ENCODE measurements at places on chromosomes 13 and 19.

DNA sequence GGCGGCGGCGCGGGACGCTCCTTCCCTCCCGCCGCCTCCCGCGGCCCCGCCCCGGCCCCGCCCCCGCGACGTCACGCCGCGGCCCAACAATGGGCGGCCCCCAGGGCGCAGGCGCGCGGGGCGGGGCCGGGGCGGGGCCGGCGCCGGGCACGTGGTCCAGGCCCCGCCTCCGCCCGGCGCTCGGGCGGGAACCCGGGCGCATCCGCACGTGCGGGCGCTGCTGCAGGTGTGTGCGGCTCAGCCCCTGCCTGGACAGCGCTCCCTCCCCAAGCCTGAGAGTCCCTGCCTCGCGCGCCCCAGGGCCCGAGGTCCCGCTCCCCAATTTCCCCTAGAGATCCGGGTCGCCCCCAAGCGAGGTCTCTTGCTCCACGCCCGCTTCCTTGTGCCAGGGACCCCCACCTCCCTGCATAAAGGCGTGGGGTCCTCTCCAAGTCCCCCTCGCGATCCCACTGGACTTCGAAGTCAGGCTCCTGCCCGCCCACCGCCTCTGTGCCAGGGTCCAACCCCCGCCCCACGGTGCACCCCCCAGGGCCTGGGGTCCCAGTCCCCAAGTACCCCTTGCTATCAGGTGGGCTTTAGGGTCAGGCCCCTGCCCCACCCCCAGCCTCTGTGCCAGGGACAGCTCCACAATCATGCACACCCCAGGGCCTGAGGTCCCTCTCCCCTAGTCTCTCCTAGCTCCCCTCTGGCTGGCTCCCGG lies at the start of gene MEX3D:
Gene MEX3D (minus strand): TSS at position 6 of the 700 bp plus-strand sequence. CDS start 267 bp downstream, outside the sequence.
- no peak for DNase-seq

DNA sequence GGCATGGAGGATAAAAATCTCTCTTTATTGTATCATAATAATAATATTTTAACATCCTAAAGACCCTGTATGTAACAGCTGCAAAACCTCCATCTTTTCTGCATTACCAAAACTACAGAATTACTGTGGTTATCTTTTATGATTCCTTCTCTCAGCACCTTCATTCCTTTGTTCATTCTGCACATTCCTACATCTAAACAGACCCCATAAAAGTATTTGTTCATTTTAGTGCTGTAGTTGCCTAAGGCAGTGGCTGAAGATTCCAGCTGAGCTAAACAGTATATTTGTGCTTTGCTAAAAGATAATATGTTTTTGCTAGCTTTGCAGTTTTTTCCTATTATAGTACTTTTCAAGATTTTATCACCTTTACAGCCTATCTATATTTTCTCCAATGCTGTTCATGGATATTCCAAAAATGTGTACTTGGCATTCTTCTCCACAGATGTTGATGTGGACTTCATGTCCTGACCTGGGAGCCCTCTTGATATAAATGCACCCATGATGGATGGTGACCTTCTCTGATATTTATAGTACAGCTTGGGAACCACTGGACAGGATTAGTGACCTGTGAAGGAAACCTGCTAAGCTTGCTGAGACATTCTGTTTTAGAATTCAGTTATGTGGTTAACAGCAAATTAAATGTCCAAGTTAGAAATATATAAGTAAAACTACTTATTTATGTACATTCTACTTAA lies 2832.9 kb upstream of the PCDH20 start:
- no peak for DNase-seq

DNA sequence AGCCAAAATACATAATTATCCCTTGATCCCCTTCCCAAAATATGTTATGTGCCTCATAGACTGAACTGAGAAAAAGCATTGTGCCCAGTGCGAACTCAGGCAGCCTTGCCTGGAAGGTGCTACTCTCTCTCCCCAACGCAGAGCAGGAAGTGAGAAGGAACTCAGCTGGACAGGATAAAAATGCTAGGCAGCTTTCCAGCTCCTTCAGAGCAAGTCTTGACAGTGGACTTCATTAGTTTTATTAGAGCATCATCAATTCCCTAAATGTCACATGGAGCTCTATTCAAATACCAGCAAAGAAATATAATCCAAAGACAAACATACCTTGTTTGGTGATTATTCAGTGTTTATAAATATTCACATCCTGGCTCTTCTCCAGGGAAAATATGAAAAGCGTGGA lies 202.4 kb downstream of the RFC3 start:
- DNase-seq: no peak

GRCh38 chr19:49515767-49516166 lies 3.3 kb downstream of the FCGRT start:
- no peak for DNase-seq

DNA sequence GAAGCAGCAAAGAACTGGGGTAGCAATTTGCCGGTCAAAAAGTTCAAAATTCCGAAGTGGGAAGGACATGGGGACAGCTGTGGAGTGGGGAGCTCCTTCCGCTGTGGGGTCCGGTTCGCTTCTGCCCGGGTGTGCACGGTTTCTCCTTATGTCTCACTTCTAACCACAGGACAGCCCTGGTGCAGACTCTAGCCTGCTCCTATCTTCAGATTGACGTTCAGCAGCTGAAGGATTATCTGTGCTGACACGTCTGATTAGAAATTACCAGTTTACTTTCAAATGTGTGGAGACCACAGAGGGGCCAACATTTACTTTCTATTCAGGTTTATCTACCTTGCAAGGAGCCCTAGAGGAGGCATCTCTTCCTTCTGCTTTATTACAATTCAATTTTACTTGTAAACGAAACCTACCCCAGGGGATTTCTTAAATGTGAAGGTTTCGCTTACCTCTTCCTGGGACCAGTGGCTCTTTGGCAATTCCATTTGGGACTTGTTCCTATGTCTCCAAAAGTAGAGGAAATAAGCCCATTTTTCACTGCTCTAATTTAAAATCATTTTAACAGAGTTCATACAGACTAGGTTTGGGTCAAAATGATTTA lies 27.3 kb downstream of the LHFPL6 start:
- no peak for DNase-seq

- DNase-seq: no peak
Observed at GRCh38 chr19:48290401-48290770, 20.5 kb downstream of the ZNF114 start.

DNA sequence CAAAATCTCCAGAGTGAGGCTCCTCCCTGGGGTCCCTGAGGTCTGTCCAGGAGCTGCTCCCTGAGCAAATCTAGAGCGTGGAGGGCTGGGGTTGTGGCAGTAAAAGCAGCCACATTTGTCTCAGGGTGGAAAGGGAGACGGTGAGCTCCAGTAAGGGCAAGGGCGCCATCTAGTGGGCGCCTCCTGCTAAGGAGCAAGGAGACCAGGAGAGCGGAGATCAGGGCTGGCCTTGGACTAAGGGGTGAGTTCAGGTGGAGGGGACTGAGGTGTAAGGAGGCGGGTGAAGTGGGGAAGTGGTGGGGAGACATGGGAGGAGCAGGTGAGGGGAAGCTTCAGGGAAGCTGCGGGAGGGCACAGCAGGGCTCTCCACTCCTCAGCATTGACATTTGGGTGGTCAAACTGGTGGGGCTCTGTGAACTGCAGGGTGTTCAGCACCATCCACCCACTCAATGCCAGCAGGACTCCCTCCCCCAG lies 5.3 kb upstream of the CEACAM21 start:
- DNase-seq: no peak

DNA sequence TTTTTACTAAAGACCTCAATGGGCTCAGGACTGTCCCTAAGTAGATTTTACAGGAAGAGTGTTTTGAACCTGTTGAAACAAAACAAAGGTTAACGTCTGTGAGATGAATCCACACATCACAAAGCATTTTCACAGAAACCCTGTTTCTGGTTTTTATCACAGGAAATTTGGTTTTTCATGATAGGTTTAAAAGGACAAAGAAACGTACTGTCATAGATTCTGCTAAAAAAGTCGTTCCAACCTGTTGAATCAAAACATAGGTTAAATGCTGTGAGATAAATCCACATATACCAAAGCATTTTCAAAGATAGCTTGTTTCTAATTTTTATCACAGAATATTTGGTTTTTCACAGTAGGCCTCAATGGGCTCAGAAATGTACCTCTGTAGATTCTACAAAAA lies 1531.0 kb downstream of the UQCRFS1 start:
- no peak for DNase-seq

DNA sequence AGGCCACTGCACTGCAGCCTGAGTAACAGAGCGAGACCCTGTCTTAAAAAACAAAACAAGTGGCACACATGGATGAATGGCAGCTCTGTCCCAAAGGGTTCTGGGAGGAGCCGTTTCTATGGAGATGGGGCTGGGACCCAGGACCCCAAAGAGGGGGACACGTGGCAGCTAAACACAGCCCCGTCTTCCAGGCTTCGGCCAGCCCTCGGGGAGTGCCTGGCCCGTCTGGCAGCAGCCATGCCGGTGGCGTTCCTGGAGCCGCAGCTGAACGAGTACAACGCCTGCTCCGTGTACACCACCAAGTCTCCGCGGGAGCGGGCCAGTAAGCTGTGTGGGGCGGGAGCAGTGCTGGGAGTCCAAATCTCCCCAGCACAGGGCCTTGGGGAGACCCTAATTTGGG lies 82.4 kb downstream of the RYR1 start:
- DNase-seq: no peak

GRCh38 chr19:31511696-31512095 lies 162.5 kb upstream of the TSHZ3 start:
- no peak for DNase-seq

DNA sequence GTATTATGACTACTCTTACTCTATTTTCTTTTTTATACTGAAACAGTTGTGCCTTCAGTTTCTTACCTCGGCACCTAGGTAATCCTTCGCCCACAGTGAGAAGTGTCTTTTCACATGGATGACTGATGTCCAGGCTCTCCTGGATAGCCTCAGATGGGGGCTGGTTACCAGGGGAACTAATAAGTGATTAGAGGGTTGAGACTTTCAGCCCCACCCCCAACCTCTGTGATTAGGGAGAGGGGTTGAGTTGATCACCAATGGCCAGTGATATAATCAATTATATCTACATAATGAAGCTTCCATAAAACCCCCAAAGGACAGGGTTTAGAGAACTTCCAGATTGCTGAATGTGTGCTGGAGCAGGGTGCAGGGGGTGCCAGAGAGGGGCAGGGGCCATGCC lies 43.0 kb upstream of the GPR183 start:
- DNase-seq: no peak

DNA sequence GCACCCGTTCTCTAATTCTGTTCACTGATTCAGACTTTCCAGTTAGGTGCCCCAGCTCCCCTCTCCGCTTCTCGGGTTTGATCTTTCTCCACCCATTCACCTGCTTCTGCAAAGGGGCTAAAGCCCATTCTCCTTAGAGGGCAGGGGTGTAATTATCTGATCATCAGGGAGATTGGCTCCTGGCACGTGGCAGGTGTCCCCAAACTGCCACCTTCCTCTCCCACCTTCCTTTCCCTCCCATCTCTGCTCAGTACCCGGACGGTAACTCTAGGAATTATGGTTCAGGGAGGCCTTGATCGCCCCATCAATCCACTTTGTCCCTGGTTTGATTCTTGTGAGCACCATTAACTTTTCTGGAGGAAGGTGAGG lies 212 bp downstream of the FFAR1 start:
- DNase-seq: no peak

DNA sequence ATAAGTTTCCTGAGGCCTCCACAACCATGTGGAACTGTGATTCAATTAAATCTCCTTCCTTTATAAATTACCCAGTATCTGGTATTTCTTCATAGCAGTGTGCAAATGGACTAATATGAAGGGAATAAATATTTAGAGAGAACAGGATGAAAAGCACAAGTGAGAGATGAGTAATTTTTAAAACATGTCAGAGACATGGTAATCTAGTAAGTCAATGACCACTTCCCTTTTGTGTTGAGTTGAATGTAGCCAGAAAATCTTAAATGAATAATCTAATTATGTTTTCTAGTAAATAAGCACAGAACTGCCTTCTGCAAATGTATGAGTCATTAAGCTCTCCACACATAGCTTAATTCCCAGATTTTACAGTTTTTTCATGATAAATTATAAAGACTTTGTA lies 524.1 kb upstream of the SLITRK5 start:
- no peak for DNase-seq

- no peak for DNase-seq
Observed at GRCh38 chr13:81757348-81757970, 1416.5 kb upstream of the SPRY2 start.

DNA sequence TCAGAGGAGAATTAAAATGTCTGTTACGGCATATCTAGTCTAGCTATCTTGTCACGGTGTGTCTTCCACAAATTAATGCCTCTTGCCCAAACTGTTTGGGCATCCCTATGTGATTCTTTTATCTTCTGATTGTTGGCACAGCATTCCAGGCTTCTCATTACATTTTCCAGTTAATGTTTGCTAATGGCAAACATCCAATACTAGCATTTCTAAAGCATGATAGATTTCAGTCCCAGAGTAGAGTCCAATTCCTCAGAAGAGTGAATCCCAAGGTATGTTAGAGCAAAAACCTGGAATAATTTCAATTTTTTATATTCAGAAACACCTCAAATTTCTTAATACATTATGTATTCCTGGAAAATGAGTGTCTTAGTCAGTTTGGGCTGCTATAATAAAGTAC lies 684.5 kb upstream of the SLITRK1 start:
- no peak for DNase-seq

- no peak for DNase-seq
Observed at GRCh38 chr19:40928850-40929249, 46.8 kb upstream of the CYP2A7 start.

DNA sequence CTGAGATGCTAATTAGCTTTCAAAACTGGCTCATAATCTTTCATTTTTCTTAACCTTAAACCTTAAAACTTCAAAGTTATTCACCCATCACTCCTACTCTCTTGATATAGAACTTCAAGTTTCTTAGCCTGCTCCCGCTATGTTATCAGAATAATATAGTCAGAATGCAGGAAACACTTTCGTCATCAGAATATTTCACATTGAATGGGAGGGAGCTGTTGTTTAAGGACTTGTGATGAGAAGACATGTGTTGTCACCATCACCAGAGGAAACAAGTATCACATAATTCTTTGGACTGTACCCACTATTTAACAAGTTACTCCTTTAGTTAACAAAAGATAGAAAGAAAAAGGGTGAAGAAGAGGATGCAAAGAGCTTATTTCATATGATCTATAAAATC lies 65.0 kb upstream of the FNDC3A start:
- no peak for DNase-seq

- DNase-seq: no peak
Observed at GRCh38 chr13:24631922-24632321, 48.3 kb upstream of the ATP12A start.

GRCh38 chr13:47277774-47278173 lies 380.9 kb upstream of the HTR2A start:
- no peak for DNase-seq

GRCh38 chr19:5828661-5829566 lies 10.6 kb downstream of the FUT6 start:
- no peak for DNase-seq

DNA sequence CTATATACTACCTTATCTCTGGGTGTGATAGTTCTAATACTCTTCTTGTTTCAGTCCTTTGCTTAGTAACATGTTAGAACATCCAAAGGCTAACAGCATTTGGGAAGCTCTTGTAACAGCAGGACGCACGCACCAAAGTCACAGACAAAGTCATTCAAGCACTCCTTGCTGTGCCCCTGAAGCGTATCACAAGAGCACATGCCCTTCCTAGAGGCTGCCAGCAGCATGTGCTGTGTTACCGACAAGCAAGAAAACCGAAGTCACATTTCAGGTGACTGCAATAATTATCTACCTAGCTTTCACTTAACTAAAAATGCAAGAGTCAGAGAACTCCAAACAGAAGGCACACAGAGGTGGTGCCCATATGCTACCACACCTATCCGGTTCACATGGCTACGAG lies 194.1 kb downstream of the KLF12 start:
- DNase-seq: no peak

Data from esophagus squamous epithelium (tissue), 5 donors.